ENCODE measurements at places on chromosomes 5 and 9.
A peak's percentile ranks its signal among the peaks of the same experiment; 100 is the strongest.

- DNase-seq = peak; percentile 67
Measured at GRCh38 chr5:141657937-141658545, 6.8 kb upstream of the FCHSD1 start.

DNA sequence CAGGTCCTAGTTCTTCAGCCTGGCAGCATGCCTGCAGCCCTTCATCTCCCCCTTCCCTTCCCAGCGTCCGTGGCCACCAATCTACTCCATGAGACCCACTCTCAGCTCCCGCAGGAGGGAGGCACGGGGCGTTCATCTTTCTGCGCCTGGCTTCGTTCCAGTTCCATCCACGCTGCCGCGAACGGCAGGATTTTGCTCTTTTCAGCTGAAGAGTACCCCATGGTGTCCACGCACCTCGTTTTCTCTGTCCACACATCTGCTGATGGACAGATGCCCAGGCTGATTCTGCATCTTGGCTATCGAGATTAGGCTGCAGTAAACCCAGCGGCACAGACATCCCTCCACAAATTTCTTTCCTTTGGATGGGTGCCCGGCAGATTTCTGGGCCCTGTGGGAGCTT lies 30.5 kb upstream of the NKD2 start:
- DNase-seq = no peak

- no peak for DNase-seq
Measured at GRCh38 chr5:124921694-124922093, 175.3 kb upstream of the ZNF608 start.

DNA sequence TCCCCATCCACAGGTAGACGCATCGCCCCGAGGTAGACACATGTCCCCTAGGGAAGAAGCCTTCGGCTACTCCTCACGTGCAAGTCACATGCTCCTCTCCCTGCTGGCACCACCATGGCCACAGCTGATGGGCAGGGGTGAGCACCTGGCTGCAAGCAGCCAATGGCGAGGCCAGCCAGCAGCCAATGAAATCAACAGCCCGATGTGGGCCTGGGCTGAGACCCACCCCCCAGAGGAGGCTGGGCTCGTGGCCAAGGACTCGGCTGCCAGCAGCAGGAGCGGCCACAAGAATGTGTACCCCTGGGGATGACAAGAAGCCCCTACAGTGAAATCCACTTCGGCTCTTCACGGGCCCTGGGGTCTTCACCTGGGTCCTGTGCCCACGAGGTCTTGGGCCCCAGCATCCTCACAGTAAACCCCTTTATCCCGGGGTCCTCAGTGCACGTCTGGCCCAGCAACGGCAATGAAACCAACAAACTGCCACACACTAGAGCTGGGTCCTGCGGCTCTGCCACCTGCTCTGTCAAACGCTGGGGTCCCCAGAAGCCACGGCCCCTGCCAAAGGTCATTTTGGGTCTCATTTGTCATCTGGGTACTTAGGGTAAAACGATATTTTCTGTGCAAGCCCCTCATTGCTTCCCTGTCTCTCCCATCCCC lies 22.1 kb upstream of the PTGES start:
- no peak for DNase-seq

DNA sequence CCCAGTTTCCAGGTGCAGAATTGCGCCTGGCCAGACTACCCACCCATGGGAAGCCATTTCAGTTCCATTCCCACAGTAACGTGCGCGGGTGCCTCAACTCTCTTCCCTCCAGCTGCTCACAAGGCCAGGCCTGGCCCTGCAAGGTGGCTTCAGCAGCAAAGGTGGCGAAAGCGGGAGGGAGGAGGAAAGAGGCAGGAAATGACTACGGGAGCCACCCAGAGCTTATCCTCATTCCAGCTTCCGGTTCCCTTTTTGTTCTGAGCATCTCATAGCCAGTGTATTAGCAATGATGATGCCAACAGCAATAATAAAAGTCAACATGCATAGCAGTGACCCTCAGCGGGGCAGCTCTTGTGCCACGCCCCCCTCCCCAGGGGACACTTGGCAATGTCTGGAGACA lies 101.5 kb upstream of the BOD1 start:
- no peak for DNase-seq

DNA sequence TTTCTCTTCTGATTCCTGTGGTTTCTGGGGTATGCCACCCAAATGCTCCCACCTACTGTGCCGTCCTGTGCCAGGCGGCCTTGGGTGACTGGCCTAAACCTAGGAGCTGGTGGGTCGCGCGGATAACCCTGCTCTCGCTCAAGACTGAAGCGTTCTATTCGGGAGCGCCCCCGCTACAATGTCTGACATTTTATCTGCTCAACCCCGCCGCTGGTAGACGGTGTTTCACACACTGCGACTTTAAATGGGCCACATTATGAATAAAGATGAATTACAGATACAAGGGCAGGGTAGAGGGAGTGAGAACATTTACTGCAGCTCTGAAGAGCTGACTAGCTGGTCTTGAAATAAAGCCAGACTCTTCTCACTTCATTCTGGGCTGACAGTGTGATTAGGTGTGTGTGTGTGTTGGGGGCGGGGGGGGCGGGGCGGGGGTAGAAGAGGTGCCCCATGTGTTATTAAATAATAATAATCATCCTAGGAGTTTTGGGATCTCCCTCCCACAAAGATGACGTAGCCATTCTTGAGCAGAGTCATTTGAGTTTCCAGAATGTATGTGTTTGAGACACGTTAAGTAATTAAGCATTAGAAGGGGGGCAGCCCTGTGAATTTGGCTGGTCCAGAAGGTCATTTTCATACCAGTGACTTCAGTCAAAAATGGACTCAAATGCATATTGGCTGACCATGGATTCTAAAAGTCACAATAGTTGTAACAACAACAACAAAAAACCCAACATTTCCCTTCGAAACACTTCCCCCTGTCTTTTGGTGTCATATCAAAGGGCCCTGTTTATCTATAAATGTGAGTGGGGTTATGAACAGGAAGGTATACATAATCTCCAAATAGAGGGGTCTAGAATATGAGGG lies 1.0 kb upstream of the PTCH1 start:
- DNase-seq = no peak

- no peak for DNase-seq
Measured at GRCh38 chr5:8683496-8683895, 814.5 kb downstream of the MTRR start.

- peak; percentile 47 for DNase-seq
Measured at GRCh38 chr5:77390795-77391194, 101.3 kb downstream of the WDR41 start.

DNA sequence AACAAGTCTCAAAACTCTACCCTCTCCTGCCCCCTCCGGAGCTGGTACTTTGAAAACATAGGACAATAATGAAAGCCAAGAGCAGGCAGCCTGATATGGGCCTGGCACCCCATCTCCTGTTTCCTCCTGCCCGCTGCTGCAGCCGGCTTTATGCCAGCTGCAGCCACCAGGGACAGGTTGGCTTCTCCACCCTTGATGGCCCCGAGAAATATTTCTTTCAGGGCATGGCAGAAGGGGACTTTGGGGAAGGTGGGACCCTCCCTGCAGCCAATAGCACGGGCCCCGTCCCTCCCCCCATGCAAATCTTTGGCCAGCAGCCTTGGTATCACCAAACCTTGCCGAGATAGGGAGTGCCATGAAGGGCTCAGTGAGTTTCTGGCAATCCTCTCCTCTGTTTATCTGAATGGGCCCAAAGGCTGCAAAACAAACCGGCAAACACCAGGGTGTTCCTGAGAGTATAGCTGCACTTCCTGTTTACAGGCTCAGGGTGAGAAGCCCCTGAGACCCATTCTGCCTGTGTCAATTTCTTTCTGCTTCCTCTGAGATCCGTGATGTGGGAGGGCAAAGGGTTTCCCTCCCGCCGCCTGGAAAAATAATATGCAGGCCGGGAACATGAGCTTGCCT lies 73.4 kb upstream of the BOD1 start:
- no peak for DNase-seq
